ENCODE measurements at places on chromosomes 2 and 18.

- DNase-seq, result peak; percentile 83
These were observed 63.3 kb upstream of the ALPP start for GRCh38 chr2:232315049-232315922.

DNA sequence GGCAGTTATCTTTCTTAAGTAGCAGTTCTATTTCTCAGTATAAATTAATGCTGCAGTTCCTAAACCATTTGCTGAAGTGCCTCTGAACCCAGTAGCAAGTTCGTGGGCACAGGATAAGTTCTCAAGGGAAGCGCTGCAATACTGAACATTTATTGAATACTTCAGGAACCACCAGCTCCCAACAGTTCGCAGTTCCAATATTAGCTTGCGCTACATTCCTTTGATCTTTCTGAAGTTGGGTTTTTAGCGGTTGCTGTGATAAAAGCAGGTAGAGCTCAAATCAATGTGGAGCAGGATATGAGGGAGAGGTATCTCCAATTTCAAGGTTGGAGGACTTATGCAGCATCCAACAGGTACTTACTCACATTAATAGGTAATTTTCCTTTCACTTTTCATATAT, 33.7 kb downstream of the PDCL3 start:
- no peak for DNase-seq

- no peak for DNase-seq
These were observed 46.4 kb downstream of the ABCG8 start for GRCh38 chr2:43885132-43885632.

DNA sequence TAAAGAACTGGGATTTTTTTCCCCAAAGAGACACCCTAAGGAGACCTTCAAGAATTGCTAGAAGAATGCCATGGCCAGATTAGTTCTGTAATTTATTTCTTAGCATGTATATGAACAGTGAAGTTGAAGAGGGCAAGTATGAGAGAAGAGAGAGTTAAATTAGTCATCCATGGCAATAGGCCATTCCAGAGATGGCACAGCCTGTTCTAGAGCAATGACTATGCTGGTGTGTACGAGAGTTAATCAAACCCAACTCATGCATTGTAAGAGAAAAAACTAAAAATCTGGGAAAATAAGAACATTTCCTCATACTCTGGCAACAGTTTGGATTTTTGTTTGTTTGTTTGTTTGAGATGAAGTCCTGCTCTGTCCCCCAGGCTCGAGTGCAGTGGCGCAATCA, 112.1 kb upstream of the PIK3C3 start:
- DNase-seq, result no peak

- DNase-seq, result peak; percentile 85
These were observed 91.9 kb upstream of the STK17B start for GRCh38 chr2:196263181-196263747.

DNA sequence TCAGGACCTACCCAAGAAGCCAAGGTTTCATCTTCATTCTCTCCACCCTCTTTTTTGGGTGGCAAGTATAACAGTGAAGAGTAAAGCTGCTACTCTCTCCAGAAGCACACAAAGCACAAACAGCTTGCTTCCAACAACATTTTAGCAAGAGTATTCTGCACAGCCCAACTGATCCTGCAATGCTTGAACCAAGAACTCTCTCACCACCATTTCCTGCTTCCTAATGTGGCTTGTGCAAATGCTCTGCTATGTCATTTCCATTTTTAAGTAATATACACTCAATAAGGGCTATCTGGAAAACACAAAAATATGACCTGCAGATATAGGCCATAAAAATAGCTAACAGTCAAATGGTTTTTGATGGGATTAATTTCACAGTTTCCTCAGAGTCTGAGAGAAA, 24.1 kb upstream of the IHH start:
- DNase-seq, result no peak

GRCh38 chr2:101775636-101776035, 78.1 kb downstream of the MAP4K4 start:
- DNase-seq, result no peak

DNA sequence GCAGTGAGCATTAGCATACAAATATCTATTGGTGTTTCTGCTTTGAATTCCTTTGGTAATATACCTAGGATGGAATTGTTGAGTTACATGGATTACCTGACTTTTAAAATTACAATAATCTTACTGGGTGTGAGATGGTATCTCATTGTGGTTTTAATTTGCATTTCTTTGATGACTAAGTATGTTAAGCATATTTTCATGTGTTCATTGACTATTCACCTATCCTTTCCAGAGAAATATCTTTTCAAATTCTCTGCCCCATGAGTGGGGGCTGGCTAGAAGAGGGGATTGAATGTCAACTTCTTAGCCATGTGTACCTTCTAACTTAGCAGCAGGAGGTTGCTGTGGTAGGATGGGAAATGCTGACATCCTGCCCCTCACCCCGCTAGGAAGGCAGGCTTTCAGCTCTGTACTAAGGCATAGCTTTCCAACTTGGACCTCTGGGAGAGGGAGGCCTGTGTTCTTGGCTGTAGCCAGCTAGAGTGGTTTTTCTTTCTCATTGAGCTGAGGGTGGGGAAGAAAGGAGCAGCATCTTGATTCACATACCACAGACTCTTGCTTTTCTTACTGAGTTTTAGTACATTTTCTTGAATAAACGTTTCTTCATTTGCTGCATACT, 63.3 kb upstream of the TTC27 start:
- DNase-seq, result no peak

GRCh38 chr2:226625946-226626345, 173.7 kb downstream of the IRS1 start:
- DNase-seq, result no peak

DNA sequence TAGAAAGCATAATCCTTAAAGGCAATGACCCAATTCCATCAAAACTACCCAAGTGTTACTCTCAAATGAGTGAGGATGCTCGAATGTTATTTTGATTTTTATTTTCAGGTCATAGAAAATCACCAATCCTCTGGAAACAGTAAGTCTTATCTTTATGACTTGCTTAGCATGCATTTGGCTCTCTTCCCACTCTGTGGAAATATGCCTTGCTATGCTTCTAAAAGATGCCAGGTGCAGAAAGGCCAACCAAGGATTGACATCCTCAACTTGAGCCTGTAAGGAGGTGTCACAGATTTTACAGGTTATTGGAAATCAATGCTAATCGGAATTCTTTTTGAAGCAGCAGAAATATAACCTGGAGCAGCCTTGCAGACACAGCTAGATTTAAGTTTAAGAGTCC, 543.9 kb upstream of the LINC00305 start:
- DNase-seq, result no peak

- DNase-seq, result no peak
These were observed 481.3 kb downstream of the PIK3C3 start for GRCh38 chr18:42436222-42436765.

GRCh38 chr2:105294046-105294445, 35.5 kb downstream of the TGFBRAP1 start:
- DNase-seq, result peak; percentile 25

- DNase-seq, result peak; percentile 27
These were observed 232.3 kb downstream of the KLHL29 start for GRCh38 chr2:23617167-23617810.

GRCh38 chr2:204112084-204112770, 175.7 kb downstream of the ICOS start:
- DNase-seq, result peak; percentile 38

DNA sequence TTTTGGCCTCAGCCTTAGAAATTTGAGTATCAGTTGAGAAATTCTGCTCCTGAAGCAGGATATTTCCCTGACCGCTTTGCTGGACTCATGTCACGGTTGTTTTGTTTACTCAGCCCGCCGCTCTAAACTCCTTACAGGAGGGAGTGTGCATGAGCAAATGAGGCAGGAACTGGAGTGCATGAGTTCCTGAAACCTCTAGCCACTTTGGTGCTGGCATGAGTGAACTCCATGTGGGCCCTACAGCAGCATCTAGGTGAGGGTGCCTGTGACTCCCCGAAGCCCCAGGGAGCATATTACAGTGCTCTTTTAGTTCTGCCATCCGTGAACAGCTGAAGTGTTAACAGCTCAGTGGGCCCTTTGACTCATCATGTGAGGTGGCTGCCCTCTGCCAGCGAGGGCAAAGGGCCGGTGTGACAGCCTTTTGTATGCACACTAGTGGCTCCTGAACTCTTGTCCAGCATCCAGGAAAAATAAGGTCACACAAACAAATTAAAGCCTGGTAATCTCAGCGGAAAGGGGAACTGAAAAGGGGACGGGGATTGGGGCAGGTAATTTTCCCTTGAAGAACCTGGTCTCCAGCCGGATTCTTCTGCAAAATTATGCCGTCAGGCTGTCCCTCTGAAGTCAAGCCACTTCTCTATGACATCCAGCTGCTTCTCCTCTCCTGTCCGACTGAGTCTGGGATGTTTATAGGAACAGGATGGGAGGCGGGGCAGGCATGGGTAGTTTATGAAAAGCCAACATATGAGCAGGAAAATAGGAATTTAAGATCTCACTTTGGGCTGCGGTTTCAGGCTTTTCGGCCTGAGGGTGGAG, 1668.7 kb downstream of the SUCLG1 start:
- no peak for DNase-seq

DNA sequence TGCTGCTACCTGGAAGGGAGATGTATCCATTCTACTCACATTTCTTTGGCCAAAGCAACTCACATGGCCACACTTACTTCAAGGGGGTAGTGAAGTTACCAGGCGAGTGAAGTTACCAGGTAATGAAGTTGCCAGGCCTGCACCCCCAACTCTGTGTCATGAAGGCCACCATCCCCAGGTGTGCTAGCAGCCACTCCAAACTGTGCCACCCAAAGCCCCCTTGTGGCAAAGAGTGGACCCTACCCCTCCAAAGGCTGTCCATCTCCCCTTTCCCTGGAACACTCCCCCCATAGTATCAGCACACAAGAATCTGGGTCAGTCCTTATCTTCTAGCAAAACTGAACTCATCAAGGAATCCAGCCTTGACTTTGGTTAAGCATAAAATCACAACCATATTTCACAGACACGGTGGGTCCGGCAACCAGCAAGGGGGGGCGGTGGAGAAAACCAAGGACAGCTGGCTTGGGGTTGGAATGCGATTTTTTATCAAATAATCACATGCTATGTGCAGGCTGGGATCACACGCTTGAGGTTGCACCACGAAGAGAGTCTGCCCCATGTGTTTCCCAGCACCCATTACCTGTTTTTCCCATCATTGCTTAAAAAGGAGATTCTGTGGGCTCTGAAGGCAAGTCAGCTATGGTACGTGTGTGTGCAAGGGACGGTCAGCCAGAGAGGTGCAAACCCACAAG, 60.9 kb downstream of the ZFP36L2 start:
- DNase-seq, result no peak

GRCh38 chr2:37469126-37469525, 124.7 kb downstream of the QPCT start:
- no peak for DNase-seq

DNA sequence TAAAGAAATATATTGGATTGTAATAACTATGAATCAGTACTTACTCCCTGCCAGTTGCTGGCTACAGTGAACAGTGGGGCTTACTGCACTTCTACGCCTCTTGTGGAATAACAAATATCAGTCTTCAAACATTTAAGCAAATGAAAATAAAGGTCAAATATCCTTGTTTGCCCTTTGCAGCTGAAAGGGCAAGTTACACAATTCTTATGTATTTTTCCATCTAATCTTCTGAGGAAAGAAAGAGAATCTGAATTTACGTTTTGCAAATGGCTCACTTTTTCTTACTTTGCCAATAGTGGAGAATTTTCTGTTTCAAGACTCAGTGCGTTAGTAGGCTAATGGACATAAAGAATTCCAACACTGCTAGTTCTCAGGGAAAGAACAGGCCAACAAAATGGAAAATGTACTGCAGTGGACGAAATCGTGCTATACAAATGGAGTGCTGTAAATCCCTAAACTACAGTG, 157.2 kb upstream of the TMEM200C start:
- DNase-seq, result no peak

- no peak for DNase-seq
These were observed 621.9 kb upstream of the SOX11 start for GRCh38 chr2:5070257-5070656.

DNA sequence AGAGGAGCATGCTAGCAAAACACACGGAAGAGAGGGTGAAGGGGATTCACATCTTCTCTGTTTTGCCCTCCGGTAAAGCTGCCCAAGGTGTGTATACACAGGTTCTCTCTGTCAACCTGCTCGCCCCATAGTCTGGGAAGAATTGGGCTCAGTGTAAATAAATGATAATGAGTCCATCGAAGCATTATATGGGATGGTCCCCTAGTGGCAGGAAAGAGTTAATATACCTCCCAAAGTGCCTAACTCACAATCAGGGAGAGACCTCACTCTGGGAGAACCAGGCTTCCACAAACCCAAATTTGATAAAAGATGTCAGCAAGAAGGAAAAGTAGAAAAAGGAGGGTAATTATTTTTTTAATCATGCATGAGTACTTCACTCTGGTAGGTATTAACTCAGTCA, 262.2 kb upstream of the ZNF521 start:
- no peak for DNase-seq

All from pons (tissue), 1 donor.